ENCODE measurements at places on chromosomes 3 and 15. TPM values are rescaled to one million over a fixed set of nuclear protein-coding genes. Genes with fewer than 3 reads are reported as not detected.

The SLC12A1 gene
- not detected for total RNA-seq

The FAH gene
- total RNA-seq = 19.0 TPM

The TYRO3 gene
- 23.2 TPM for total RNA-seq

The KBTBD12 gene
- total RNA-seq = not detected

The USP8 gene
- total RNA-seq = 46.3 TPM

The SYNM gene
- total RNA-seq = 22.8 TPM

The ZNF620 gene
- 4.6 TPM for total RNA-seq

The EPHA3 gene
- total RNA-seq = 0.94 TPM

The HGD gene
- 0.18 TPM for total RNA-seq

The UQCRC1 gene
- 162 TPM for total RNA-seq

The SH2D7 gene
- total RNA-seq = 0.36 TPM

The LMAN1L gene
- total RNA-seq = not detected

The CYP11A1 gene
- total RNA-seq = not detected

The SNX22 gene
- 1.6 TPM for total RNA-seq

The SLC6A20 gene
- not detected for total RNA-seq

GRCh38 chr3:109396806-109397205 is 59.5 kb upstream of the DPPA4 start:
- DNase-seq = no peak

DNA sequence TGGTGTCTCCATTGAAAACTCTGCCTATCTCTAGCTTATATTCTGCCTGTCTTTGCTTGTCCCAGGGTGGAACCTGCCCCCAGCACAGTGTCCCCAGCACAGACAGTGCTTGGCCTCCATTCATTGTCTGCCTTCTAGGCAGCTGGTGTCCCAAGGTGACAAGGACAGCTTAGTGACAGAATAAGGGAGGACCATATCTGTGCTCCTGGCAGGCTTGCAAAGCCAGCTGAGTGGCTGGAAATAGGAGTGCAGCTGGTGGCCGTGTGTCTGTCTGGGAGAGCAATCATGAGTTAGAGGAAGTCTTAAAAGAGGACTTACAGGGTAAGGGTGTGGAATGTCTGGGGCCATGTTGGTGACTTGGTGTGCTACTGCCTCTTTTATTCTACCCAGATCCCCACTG is 33.4 kb downstream of the SCN5A start:
- DNase-seq = no peak

GRCh38 chr15:32679298-32679690 is 37.8 kb downstream of the SCG5 start:
- no peak for DNase-seq

- DNase-seq = peak; percentile 24
Observed at GRCh38 chr3:105686278-105686897, 182.4 kb downstream of the CBLB start.

- peak; percentile 92 for DNase-seq
Observed at GRCh38 chr3:138923531-138923994, 23.4 kb downstream of the FOXL2 start.

GRCh38 chr3:83948771-83949170 is 1010.0 kb upstream of the CADM2 start:
- DNase-seq = no peak

DNA sequence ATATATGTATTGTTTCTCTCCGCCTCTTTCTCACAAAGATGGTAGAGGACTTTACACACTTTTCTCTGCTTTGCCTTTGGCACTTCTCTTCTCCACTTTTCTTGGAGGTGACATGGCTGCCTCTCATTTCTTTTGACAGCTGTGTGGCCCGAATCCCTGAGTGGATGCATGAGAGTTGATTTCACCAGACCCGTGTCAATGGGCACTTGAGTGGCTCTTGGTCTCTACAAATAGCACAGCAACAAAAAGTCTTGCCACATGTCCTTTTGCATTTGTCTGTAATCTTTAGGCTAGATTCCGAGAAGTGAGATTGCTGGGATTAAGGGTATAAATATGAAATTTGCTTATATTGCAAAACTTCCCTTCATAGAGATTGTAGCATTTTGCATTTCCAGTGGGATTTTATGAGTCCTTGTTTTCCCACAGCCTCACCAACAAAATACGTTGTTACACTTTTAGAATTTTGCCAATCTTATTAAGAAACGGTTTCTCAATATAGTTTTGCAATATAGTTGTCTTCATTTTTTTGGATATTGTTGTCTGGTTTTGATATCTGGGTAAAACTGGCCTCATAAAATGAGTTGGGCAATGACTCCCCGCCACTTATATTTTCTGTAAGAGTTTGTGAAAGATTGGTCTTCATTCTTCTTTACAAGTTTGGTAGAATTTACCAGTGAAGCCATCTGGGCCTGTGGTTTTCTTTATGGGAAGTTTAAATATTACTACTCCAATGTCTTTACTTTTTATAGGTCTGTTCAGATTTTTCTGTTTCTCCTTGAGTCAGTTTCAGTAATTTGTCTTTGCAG is 5.2 kb upstream of the TRPM1 start:
- DNase-seq = no peak

DNA sequence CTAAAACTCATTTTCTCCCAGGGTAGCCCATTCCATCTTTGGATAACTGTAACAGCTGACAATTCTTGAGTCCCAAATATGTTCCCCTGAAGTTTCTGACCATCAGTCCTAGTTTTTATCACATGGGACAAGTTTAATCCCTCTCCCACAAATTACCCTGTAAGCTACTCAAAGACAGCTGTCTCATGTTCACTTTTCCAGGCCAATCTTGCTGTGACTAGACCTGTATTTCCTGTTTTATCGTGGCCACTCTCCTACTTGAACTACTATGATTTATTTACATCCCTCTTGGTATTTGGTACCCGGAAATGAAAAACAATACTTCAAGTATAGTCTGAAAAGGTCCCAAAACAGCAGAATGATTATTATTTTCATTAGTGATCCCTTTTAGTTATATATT is 95.1 kb upstream of the MEX3B start:
- peak; percentile 87 for DNase-seq

DNA sequence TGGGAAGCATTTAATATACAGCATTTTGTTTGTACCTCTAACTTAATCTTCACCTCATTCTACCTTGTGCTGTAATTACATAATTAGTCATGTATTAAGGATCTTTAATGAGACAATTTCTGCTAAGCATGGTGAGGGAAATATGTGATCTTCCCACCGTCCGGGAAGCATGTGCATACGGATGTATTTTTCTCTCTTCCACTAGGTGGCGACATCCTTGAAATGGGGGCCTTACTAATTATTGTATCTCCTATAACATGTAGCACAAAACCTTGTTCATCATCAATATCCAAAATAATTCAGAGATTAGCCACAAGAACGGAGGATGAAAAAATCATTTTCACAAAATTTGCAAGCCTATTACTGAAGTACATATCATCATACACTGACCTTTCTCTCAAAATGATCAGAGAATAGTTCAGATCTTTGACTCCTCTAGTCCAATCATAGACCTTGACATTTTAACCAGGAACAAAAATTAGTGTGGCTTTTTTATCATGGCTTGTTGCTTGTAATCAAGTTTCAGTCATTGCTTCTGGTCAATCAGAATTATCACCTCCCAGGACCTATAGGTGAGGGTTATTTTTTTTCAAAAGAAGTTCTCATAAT is 148.9 kb upstream of the GBE1 start:
- DNase-seq = peak; percentile 16

DNA sequence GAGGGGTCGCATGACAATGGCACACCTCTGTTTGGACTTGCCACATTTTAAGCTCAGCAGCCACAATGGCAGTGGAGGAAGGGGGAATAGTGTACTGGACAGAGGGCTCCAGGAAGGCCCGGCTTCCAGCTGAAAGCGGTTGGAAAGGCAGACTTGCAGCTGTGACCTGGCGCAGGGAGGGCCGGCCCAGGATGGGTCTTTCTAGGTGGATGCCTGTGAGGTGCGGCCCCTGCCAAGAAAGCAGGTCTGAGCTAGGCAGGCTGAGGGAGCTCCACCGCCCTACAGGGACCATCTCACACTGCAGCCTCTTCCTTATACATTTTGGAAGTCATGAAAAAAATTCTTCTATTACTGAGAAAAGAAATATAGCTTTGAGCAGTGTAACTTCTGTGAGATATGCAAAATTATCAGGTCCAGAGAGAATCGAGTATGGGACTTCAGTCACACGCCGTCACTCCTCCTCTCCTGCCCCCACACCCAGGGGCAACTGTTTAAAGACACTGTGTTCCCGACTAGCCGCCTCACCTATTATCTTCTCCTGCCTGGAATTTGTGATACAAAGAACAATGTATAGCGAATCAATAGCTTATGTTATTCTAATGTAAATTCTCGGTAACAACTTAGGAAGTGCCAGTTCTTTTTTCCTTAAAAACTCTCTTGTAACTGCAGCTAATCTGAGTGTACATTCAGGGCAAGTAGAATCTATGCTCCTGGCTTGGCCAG is 331.0 kb downstream of the OCA2 start:
- DNase-seq = no peak

DNA sequence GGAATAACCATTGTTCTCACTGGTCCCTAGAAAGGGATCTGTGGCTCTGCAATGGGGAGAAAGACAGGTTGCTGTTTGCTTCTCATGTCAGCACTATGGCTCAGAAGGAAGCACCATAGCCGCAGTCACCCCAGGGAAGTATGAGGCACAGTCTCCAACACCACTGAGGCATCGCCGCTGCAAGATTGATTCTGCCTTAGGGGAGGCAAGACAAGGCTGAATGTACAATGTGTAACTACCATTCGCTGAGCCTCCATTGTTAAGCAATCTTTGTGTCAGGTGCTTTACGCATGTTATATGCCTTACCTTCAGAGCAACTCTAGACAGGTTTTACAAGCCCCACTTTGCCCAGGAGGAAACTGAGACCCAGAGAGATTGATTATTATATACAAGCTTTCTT is 100.7 kb upstream of the KCNMB2 start:
- no peak for DNase-seq

- DNase-seq = no peak
Observed at GRCh38 chr3:176755977-176756376, 441.3 kb downstream of the TBL1XR1 start.

DNA sequence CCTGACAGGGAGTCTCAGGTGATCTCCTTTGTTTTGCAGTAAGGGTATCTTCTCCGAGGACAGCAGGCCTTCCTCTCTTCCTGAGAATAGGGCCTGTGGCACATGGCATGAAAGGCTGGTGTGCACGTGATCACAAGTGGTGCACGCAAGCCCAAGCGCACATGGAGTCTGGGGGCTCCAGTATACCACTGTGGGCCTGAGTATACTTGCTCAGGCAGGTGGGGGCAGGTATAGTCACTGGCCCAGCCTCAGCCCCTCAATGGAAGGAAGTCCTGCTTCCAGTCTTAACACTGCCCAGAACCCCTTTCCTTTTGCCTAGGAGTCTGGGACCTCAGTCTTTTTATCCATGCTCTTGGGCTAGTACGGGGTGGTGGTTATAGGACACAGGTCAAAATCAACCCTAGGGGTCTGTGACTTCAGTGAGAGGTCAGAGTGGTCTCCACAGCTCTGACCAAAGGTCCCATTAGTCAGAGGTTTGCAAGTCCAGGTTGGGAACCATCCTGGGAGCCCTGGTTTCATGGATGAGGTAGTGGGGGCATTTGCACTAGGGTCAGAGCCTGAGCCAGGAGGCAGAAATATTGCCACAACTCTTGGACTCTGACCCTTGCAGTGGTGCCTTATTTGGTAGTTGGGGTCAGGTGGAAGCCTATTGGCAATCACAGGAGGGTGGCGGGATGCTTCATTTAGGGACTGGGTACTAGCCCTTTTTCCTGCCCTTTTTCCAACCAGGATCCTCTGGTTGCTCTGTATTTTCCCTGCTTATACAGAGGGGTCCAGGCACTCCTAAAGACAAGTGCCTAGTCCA is 823 bp upstream of the CCDC71 start:
- DNase-seq = no peak

GRCh38 chr15:98774756-98775497 is 126.6 kb downstream of the IGF1R start:
- DNase-seq = no peak

DNA sequence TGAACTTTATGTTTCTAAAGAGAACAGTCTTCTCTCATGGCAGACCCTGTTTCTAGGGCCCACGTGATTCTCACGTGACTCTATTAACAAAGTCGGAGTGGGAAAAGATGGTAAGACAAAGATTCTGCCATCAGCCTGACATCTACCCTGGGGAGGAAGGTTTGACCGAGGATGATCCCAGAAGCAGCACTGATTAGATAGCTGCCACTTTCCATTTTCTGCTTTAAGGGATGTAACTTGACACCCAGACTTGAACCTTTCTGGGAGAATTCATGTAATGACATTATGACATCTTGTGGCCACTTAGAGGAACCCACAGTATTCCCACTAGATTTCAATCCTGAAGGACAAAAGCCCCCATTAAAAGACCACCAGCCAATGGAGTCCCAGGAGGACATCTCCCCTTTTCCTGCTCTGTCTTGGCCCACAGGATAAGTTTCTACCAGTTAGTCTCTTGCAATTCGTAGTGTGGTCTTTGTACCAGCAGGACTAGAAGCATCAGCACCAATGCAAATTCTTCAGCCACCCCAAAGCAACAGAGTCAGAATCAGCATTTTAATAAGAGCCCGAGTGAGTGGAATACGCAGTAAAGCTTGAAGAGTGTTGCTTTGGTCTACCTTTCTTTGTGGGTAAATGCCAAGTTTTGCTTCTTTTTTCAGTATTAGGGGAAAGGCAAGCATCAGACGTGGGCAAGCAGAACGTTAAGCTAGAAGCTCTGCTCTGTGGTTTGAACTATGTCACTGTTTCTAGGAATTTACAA is 480.5 kb upstream of the PROK2 start:
- peak; percentile 8 for DNase-seq

- DNase-seq = peak; percentile 17
Observed at GRCh38 chr15:51227940-51228732, 110.3 kb downstream of the CYP19A1 start.

GRCh38 chr15:63915873-63916771 is 82.4 kb upstream of the HERC1 start:
- DNase-seq = peak; percentile 86

GRCh38 chr3:108117241-108117775 is 26.5 kb upstream of the CD47 start:
- DNase-seq = no peak

- no peak for DNase-seq
Observed at GRCh38 chr3:67033079-67033478, 35.0 kb downstream of the KBTBD8 start.

DNA sequence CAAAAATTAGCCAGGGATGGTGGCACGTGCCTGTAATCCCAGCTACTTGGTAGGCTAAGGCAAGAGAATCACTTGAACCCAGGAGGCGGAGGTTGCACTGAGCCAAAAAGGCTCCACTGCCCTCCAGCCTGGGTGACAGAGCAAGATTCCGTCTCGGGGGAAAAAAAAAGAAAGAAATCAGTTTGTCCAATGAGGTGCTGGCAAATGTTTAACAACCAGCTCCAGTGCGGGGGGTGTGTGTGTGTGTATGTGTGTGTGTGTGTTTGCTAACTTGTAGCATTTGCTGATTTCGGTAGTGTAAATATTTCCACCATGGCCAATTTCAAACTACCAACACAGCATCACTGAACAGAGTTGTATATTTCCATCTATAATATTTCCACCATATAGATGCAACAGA is 23.8 kb upstream of the IDH2 start:
- DNase-seq = no peak

- DNase-seq = no peak
Observed at GRCh38 chr15:51731549-51732267, 5.7 kb downstream of the LYSMD2 start.

DNA sequence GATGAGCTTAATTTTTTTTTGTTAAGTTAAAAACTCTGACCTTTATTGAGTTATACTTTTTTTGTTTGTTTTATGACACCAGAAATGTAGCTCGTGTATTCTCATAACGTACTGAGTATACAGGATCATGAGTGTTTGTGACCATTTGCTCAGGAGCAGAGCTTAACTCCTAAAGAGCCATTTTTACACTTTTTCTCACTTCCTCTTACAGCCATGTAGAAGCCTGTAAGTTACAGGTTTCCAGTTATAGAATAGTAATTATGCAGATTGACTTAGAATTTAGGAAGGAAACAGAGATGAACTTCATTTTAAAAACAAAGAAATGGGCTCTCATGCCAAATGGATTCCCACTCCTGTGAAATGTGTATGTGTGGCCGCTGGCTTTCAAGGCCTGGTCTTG is 151.7 kb downstream of the MCTP2 start:
- DNase-seq = no peak

Data from SJCRH30 (cell line).